ENCODE measurements at places on chromosomes 1 and 21.

- DNase-seq = no peak
Observed at GRCh38 chr1:43340559-43340958, 2.9 kb downstream of the MPL start.

- peak; percentile 8 for DNase-seq
Observed at GRCh38 chr1:16724718-16725438, 15.4 kb upstream of the RNU1-4 start.

DNA sequence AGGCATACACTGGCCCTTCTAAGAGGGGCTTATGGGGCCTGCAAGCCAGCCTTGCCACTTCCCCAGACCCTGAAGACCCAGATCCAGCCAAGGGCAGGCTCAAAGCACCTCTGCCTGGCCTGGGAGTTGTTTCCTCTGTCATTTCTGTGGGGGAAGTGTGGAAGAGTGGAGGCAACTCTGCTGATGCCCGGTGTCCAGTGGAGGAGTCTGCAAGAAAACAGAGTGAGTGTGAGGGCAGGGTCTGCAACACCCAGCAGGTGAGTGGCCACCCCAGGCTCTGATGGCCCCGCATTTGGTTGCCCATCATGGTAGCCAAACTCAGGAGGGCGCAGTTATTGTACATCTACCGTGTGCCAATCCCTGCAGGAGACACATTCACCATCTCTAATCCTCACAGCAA lies 8.4 kb downstream of the CLEC20A start:
- no peak for DNase-seq

DNA sequence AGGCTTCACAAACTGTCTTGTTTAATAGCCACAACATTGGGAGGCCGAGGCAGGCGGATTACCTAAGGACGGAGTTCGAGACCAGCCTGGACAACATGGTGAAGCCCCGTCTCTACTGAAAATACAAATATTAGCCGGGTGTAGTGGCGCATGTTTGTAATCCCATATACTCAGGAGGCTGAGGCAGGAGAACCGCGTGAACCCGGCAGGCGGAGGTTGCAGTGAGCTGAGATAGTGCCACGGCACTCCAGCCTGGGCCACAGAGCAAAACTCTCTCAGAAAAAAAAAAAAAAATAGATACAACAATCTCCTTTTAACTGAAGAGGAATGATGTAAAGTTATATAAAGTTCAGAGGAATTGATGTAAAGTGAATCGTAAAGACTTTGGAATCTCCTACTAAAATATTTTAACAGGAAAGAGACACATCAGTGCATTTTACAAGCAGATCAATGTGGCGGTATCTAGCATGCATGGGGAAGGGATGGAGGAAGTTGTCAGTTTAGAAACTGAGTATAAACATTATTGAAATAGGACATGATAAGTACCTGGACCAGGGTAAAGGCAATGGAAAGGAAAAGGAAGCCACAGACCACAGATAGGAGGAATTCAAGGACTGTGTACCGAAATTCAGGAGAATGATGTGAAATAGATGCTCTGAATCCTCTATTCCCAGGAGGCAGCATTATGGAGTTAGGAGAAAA lies 41.5 kb downstream of the PTPRC start:
- DNase-seq = no peak

DNA sequence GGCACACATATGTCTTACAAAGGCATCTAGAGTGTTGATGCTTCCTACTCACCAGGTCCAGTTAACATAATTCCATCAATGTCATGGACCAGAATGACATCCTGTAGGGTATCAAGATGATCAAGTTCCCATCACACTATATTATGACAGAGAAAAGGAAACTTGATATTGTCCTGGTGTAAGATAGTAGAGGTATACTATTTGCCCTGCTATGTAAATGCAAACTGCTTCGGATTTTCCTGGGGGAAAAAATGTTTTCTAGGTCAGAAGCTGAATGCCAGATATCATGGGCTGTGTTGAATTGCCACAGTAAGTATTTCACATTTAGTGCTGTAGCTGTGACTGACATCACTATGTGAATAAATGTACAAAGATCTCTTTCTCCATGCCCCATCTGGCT lies 16.2 kb upstream of the HYI start:
- DNase-seq = no peak
